ENCODE measurements at places on chromosomes 6 and 20.

DNA sequence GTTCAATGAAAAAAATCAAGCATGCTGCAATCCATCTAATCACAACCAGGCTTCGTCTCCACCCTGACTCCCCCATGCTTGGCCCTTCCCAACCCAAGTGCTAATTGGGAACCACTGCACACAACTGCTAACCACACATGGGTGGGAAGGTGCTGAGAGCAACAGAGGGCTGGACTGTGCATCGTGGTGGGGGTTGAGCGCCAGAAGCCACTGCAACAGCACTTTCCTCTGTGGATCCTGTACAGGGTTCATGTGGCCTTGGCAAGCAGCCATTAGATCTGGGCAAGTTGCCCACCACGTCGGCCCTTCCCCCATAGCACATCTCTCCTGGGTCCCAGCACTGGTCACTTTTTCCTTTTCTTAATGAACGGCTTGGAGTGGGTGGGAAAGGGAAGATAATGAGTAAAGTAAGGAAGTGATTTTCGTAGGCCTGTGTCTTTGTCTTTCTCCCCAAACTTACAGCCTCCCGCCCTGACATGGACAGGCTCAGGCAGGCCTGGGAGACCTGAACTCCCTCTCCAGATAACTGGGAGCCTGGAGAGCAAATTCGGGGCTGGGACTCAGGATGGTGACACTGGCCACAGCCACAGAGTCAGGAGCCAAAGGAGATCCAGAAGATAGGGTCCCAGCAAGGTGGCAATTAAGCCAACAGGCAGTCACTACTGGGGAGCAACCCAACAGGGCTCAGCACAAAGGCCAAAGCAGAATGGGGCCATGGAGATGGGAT lies 34.4 kb upstream of the MRPS10 start:
- no peak for DNase-seq

DNA sequence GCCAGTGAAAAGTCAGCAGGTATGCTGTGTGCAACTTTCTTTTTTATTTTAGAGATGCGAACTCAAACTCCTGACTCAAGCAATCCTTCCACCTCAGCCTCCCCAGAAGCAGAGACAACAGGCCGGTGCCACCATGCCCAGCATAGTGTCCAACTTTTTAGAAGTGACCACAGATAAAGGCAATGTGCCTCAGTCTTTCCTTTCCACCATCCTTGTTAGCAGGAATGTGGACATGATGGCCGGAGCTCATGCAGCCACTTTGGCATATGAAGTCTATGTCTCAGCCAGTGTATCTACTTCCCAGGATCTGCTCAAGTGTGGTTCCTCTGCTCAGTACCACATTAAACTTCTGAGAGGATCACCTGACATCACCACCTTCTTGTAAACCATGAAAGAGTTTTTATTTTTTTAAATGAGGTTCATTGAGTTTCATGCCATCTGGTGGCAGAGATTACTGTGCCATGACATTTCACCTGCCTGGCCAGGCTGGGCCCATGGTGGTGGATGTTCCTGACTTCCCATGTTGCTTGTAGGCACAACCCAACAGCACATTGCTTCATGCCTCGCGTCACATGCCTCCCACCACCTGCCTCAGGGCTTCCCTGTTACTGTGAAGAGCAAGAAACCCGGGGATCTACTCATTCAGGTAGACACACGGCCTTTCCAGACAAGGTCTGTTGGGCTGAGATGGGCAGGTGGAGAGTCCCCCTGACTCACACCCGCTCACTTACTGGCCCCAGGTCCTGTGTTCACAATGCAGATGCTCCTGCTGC lies 216.5 kb downstream of the LY86 start:
- no peak for DNase-seq

GRCh38 chr6:112193535-112194051 lies 60.8 kb downstream of the LAMA4 start:
- DNase-seq: no peak

- no peak for DNase-seq
These were observed 158.7 kb upstream of the JARID2 start for GRCh38 chr6:15087186-15087589.

- no peak for DNase-seq
These were observed 36.0 kb upstream of the FAM83C start for GRCh38 chr20:35328095-35328685.

DNA sequence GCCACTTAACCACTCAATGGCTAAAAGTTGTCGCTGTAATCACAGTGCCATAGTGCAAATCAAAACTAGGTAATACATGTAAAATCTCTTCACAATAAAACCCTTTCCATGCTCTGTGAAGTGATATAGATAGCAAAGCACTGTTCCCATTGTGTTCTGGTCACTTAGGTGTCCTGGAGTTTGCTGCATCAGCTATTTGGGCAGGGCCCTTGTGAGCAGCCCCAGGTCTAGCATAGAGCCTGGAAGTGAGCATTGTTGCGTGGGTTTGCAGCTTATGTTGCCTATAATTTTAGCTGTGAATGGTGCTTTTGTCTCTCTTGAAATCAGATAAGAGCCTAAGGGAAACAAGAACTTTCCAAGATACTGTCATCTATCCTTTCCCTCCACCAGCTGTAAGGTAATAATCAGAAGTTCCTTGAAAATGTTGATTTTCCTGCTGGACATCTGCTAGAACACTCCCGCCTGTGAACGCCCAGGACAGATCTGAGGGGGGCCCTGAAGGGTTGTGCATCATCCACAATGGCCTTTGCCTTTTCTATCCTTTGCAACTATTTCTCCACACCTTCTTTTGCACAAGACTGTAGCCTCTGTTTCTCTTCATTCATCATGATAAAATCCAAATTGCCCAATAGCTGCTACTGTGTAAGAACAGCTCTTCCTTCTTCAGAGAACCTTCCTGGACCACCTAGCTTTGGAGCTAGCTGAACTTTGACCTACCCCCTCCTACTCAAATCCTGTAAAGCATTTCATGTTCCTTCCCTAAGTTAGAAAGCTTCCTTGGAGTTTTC lies 57.0 kb downstream of the TNFAIP3 start:
- DNase-seq: no peak

DNA sequence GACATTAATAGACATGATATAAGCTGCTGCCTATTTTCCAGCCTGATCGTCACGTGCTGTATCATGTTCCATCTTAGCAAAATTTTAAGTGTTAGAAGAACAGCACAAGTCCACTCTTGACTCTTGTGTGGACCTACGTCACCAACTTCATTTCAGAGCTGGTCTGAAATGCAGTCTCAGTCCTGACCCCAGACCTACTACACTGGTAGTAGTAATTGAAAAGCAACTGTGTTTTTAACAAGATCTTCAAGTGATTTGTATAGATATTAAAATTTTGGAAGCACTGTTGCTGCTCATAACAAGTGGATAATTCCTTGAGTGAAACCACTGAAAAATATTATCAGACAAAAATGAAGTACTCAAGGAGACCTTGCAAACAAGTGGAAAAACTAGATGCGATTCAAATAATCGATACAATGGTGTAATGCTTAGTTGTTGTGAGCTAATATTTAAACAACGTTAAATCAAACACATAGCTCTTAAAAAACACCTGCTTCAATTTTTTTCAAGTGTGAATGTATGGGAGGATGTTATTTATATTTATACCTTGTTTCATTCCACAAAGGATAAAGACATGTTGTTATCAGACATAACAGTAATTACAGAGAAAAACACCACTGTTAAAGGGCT lies 110.9 kb upstream of the JAG1 start:
- no peak for DNase-seq

DNA sequence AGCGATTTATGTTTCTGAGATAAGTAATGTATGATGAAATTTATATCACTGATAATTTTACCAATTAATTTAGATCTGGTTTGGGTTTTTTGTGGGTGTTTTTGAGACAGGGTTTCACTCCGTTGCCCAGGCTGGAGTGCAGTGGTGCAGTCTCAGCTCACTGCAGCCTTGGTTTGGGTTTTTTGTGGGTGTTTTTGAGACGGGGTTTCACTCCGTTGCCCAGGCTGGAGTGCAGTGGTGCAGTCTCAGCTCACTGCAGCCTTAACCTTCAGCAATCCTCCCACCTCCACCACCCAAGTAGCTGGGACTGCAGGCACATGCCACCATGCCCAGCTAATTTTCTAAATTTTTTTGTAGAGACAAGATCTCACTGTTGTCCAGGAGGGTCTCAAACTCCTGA lies 13.0 kb downstream of the MRS2 start:
- DNase-seq: no peak
